ENCODE measurements at places on chromosomes 5 and 9.

DNA sequence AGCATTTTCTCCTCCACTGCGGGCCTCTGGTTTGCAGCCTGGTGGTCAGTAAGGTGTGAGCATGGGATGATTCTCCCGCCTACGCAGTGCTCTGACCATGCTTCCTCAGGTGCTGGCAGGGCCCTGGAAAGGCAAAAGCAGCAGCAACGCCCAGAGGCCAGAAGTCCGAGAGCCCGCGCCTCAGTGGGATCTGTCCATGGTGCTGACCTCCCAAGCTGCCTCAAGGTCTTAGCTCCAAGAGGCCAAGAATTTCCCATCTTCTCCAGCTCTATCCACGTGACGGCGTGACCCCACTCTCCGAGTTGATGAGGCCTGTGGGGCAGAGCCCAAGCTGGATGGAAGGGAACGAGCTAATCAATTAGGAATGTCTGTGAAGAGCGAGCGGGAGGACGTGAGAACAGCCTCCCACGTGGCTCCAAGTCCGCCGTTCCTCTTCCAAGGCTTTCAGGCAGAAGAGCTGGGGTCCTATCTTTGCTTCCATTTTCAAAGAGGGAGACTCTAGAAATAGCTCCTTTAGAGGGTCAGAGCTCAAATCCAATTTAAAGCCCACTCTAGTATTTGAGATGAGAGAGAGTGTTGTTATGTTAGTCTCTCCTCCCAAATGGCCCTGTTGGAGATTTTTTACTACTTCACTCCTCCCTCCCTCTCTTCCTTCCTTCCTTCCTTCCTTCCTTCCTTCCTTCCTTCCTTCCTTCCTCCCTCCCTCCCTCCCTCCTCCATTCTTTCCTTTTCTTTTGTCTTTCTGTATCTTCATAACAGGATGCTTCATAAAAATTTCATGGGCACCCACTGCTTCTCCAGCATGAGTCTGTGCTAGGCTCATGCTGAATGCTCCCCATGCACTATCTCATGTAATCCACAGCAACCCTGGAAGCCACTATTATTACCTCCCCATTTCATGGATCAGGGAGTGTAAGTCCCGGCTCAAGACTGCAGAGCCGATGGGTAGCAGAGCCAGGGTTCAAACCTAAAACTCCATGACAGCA lies 69.3 kb downstream of the OLFM1 start:
- no peak for DNase-seq

GRCh38 chr9:137375321-137376058 lies 47.5 kb downstream of the EXD3 start:
- no peak for DNase-seq

GRCh38 chr9:83425240-83425639 lies 113.0 kb downstream of the FRMD3 start:
- DNase-seq = no peak

- DNase-seq = no peak
These were observed 1343.1 kb upstream of the C9orf72 start for GRCh38 chr9:28916348-28916747.

GRCh38 chr5:34553581-34553980 lies 102.5 kb upstream of the RAI14 start:
- no peak for DNase-seq

- DNase-seq = no peak
These were observed 159.4 kb downstream of the PIK3R1 start for GRCh38 chr5:68374796-68375518.

- DNase-seq = no peak
These were observed 130.4 kb downstream of the GAS1 start for GRCh38 chr9:86816868-86817267.

DNA sequence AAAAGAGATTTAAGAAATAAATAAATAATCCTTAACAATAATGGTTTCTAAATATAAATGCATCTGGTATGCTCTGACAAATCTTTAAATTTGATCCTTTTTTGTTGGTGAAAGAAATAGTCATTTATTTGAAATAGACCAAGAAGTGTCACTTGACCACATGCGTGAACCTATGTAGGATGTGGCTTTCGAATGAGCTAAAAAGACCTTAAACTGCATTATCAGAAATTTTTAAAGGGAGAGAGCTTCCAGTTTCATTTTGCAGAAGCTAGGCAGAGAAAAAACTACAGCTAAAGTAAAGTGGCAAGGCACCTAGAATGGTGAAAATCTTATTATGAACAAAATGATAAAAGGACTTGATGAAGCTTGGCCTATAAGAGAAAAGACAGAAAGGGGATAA lies 309.2 kb upstream of the EFNA5 start:
- no peak for DNase-seq

DNA sequence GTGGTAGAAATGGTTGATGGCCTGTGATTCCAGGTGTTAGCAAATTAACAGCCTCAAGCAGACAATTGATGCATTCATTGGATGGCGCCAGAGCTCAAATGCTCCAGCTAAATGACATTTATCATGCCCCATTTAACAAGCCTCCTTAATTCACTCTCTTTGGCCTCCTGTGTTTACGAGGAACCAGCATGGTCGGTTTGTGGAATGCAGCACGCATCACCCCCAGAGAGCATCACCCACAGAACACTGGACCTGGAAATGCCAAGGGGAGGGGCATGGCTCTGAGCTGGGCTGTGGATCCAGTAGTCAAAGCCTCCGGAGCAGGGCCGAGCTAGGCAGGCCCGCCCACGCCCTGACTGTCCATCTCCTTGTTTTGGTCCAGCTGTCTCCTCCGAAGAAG lies 434.0 kb downstream of the GADD45G start:
- peak; percentile 89 for DNase-seq

DNA sequence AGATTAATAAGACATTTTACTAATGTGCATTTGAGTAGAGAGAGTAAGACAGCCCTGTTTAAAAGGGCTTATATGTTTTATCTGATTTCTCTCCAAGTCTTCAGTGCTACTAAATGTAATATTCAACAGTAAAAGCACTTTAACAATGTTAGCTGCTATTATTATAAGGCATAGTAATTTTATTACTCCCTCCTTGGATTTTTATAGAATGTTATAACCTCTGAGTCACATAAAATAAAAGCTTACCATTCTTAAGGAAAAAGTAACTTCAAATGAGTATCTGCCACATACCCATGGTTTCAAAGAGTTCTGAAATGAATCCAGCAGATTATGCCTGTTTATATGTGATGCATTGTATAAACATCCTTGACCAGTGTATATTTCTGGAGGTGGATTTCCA lies 19.0 kb downstream of the SPDL1 start:
- no peak for DNase-seq

- DNase-seq = peak; percentile 28
These were observed 762 bp downstream of the CACNA1B start for GRCh38 chr9:137878146-137878941.

DNA sequence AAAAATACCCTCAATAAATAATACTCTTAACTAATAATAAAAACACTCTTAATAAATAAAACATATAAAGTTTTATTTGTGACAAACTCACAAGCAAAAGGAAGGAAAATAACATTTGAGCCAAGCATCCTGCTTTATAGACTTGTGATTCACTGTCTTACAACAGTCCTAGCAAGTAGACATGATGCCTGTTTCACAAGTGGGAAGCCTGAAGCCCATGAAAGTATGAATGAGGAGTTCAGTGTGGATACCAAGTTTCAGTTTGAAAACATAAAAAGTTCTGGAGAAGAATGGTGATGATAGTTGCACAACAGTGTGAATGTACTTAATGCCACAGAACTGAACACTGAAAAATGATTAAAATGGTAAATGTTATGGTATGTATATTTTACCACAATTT lies 10.9 kb downstream of the HABP4 start:
- no peak for DNase-seq

- no peak for DNase-seq
These were observed 336.9 kb upstream of the DMAC1 start for GRCh38 chr9:8136477-8136876.

DNA sequence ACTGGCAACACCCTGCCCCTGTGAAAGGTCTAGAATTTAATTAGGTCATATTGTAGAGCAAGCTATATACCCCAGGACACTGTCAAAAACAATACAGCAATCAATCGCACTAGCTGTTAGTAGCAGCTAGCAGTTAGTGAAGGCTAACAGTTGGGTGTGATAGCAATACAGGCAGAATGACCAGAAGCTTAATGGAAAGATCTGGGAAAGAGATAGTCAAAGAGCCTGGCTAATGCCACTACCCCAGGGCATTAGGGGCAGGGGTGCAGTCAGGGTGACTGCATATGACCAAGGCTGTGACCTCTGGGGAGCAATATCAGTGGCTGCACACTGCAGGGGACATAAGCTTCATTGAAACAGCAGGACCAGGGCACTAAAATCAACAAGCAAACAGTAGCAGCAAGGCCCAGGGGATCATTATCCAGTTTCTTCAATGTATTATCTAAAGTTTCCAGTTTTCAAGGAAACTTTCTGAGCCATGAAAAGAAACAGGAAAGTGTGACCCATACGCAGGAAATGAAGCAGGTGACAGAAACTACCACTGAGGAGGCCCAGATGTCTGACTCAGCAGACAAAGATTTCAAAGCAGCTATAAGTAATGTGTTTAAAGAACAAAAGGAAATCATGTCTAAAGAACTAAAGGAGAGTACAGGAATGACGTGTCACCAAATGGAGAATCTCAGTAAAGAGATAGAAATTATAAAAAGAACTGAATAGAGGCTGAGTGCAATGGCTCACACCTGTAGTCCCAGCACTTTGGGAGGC lies 82.4 kb downstream of the ZNF354C start:
- DNase-seq = no peak

DNA sequence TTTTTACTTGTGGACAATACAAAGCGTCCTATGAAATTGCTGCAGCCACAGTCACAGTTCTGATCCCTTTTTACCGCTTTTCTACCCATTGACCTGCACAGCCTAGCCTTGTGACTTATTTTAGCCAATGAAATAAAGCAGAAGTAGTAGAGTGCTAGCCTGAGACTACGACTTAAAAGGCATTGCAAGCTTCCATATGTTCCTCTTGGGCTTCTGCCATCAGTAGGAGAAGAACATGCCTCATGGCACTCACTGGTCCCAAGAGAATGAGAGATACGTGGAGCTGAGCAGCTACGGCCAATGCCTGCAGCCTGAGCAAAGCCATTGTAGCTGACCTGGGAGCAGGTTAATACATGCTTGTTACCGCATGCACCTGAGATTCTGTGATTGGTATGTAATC lies 416.6 kb upstream of the CLINT1 start:
- no peak for DNase-seq

- no peak for DNase-seq
These were observed 7.5 kb upstream of the PSAT1 start for GRCh38 chr9:78289474-78289873.

DNA sequence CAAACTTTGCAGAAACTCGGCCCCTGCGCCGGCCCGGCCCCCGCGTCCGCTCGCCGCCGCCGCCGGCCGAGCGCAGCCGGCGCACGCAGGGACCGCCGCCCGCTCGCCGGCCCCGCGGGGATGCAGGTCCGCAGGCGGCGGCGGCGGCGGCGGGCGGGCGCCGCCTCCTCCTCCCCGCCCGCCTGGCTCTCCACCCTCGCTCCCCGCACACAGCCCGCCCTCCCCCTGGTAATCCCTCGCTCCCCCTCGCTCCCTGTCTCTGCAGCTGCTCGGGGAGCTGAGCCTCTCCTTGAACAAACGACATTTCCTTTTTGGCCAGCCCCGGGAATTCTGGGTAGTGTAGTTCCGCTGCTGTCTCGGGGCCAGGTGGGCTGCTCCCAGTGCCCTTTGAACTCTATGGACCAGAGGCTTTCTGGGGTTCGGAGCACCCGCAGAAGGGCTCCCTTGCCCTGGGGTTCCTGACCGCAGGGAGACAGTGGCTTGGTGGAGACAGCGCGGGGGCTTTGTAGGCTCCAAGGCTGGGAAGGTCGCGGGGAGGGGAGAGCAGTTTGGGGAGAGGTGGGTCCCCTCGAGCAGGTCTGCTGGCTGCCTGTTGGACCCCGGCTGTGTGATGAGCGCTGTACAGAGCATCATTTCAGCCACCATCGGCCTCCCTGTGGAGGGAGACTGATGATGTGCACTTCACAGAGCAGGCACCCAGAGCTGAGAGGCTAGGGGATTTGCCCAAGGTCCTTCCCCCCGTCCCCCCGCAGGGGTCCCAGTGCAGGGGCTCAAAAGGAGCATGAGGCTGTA lies 1.8 kb upstream of the FAM78A start:
- DNase-seq = peak; percentile 85

GRCh38 chr5:141508798-141509611 lies 20.1 kb downstream of the PCDHGC5 start:
- no peak for DNase-seq

GRCh38 chr9:121213136-121213806 lies 11.6 kb upstream of the RAB14 start:
- peak; percentile 87 for DNase-seq

- no peak for DNase-seq
These were observed 7.9 kb downstream of the NACC2 start for GRCh38 chr9:136086951-136087740.

DNA sequence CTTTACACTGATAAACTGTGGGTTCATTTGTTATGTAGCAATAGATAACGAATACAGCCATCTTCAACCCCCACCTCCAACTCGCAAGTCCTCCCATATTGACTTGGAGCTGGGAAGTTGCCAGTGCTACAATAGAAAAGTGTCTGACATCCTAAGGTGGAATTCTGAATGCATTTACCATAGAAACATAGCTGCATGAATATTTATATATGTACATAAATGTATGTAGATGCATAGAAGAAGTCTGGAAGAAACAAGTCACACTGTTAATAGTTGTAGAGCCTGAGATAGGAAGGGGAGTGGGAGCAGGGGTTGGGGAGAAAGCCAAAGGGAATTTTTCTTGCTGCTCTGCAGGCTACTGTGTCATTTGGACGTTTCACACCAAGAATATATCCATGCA lies 88.1 kb upstream of the SSBP2 start:
- no peak for DNase-seq

DNA sequence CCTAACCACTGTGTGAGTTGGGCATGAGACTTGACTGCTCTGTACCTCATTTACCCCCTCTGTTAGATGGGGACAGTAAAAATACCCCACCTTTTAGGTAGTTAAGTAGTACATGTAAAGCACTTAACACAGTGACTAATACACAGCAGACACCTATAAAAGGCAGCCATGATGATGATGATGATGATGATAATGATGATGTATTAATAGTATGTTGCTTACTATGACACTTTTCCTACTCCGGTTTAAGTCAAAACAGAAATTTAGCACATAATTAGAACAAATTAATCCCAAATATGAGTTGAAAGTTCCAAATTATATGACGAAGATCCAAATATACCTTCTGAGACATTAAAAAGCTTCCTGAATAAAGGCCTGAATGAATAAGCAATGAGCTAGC lies 222.1 kb downstream of the GAPVD1 start:
- no peak for DNase-seq

- DNase-seq = peak; percentile 33
These were observed 635 bp downstream of the NAA35 start for GRCh38 chr9:85941622-85941940.

DNA sequence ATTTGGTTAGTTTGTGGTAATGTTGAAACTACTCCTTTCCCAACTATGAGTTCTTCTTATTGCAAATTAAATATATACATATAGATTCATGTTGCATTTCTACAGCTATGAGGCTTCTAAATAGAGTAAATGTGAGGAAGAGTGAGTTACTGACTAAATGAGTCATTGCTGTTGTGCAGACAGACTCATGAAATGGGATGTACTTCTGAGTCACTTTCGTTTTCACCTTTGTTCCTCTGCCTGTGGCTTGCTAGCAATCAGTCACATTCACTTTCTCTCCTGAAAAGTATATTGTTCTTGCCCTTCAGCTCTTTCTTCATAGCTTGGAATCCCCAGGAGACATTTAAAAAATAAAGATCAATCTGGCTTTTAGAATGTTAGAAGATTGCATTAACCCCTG lies 295.5 kb upstream of the SMC2 start:
- DNase-seq = no peak

- DNase-seq = peak; percentile 57
These were observed 409.1 kb upstream of the GRIA1 start for GRCh38 chr5:153081385-153081784.

- no peak for DNase-seq
These were observed 250.2 kb downstream of the CYLC2 start for GRCh38 chr9:103245369-103245768.

- DNase-seq = no peak
These were observed 19.7 kb upstream of the ARHGEF28 start for GRCh38 chr5:73606206-73606753.

All from NCI-H2081 (cell line).